Activated naive CD8-positive, alpha-beta T cell treated with anti-CD3 and anti-CD28 coated beads for 36 hours (primary cell): ENCODE measurements at places on chromosomes 5 and 9.

- H3K36me3 ChIP-seq, result no peaks in the 10 kb centered on the region
- no peaks in the 10 kb centered on the region for H3K27me3 ChIP-seq
- H3K4me1 ChIP-seq, result no peaks in the 10 kb centered on the region
- no peak overlapping the region for H3K27ac ChIP-seq
- H3K4me3 ChIP-seq, result no peak overlapping the region
Measured at GRCh38 chr9:75358846-75359245, 270.5 kb downstream of the OSTF1 start.

DNA sequence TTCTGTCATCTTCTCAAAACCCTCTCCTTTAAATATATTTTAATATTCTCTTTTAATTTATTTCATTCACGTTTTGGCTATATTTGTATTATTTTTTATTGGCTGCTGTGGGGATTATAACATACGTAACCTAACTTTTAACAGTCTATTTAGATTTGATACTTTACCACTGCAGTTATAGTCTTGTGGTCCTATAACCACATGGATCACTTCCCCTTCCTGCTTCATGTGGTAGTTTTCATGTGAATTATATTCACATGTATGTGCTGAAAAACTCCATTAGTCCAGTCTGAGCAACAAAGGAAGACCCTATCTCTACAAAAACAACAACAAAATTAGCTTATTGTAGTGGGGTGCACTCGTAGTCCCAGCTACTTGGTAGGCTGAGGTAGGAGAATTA lies 34.3 kb downstream of the CENPP start:
- no peaks in the 10 kb centered on the region for H3K27me3 ChIP-seq
- H3K36me3 ChIP-seq, result peaks cover 41% of the 10 kb centered on the region
- no peaks in the 10 kb centered on the region for H3K4me1 ChIP-seq

GRCh38 chr9:13568841-13569601 lies 289.5 kb upstream of the MPDZ start:
- no peaks in the 10 kb centered on the region for H3K36me3 ChIP-seq
- no peak overlapping the region for H3K4me3 ChIP-seq
- peaks cover 4% of the 10 kb centered on the region for H3K4me1 ChIP-seq
- DNase-seq, result no peak
- H3K27ac ChIP-seq, result no peak overlapping the region
- H3K27me3 ChIP-seq, result peaks cover 13% of the 10 kb centered on the region

DNA sequence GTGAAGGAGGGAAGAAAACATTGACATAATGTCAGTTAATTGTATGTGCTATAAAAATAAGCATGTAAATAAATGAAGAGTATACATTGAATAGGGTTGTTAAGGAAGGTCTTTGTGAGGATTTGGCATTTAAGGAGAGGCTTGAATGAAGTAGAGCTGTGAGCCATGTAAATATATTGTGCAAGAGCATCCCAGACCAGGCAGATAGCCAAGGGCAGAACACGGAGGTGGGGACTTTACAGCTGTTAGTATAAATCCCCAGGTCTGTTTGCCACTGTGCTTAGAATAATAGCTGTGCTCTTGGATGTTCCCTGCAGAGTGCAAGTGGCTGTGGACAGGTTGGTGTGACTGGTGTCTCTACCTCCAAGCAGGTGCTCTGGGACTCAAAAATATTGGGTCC lies 211.7 kb downstream of the LRRC70 start:
- H3K27me3 ChIP-seq, result peaks cover 7% of the 10 kb centered on the region
- H3K4me3 ChIP-seq, result no peak overlapping the region
- H3K4me1 ChIP-seq, result no peaks in the 10 kb centered on the region
- no peak overlapping the region for H3K27ac ChIP-seq
- no peaks in the 10 kb centered on the region for H3K36me3 ChIP-seq

DNA sequence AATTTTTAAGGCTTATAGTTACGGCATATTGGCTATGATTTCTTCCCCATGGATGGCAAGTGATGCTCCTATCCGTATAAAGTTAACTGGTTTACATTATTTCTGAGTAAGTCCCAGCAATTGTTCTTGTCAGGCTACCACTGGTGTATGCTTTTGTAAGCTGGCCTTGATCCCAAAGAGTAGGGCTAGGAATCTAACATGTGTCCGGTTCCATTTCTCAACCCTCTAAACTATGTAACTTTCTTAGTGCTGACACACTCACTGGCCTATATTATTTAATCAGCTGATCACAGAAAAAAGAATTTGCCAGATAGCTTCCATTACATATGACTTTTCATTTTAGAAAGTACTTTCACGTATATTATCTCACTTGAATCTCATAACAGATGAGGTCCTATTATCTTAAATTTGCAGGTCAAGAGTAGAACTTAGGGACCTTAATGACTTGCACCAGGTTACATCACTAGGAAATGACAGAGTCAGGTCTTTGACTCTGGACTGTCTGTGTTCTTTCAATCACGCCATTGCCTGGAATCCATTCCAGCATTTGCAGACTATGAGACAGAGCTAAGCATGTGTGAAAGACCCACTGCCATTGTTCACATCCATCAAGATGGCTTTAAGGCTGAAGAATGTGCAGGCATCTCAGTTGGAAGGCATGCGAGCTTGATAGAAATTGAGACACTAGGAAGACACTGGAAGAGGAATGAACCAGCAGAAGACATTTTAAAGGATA lies 362.9 kb downstream of the ARRDC3 start:
- peaks cover 2% of the 10 kb centered on the region for H3K4me1 ChIP-seq
- H3K27me3 ChIP-seq, result peaks cover 22% of the 10 kb centered on the region
- no peak overlapping the region for H3K27ac ChIP-seq

DNA sequence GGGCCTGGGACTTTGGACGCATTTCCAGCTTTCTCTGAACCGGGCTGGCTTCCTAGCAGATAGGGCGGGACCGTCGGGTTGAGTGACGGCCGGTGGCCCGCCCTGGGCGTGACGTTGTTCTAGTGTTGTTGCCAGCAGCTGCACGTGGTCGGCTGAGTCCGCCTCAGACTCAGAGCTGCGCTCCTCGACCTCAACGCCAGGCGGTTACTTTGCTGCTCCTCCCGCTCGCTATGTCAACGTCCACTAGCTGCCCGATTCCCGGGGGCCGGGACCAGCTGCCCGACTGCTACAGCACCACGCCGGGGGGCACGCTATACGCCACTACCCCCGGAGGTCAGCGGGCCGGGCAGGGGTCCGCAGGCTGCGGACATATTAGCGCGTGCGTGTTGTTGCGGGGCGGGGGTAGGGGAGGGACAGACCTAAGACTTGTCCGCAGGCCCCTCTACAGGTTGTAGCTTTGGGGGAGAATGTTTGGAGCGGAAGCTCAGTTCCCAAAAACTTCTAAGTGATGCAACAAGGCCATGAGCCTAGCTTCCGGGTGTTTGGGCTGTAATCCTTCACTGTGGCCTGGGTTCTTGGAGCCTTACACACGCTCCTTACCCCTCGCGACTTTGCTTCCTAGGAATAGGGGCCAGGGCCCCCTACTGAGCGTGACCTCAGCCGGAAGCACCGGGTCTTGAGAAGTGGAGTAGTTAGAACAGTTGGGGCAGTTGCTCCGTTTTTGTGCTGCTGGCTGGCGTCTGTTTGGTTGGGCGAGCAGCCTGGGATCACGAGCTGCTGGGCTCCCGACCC lies at the start of gene EIF4EBP3:
TSS of gene EIF4EBP3 (plus strand) at position 155 of the 792 bp plus-strand sequence. CDS start at position 231, 76 bp downstream.
- no peaks in the 10 kb centered on the region for H3K27me3 ChIP-seq
- H3K27ac ChIP-seq, result peak within 1 kb of the TSS; percentile 97
- peak; percentile 86 for DNase-seq
- H3K4me3 ChIP-seq, result peak within 1 kb of the TSS; percentile 88
- peaks cover 51% of the 10 kb centered on the region for H3K36me3 ChIP-seq

GRCh38 chr9:20526500-20527319 lies 95.6 kb downstream of the MLLT3 start:
- no peak overlapping the region for H3K27ac ChIP-seq
- no peak for DNase-seq
- no peak overlapping the region for H3K4me3 ChIP-seq
- H3K36me3 ChIP-seq, result peaks cover 18% of the 10 kb centered on the region
- no peaks in the 10 kb centered on the region for H3K27me3 ChIP-seq
- peaks cover 72% of the 10 kb centered on the region for H3K4me1 ChIP-seq

- DNase-seq, result no peak
- H3K4me3 ChIP-seq, result no peak overlapping the region
- no peak overlapping the region for H3K27ac ChIP-seq
Measured at GRCh38 chr9:98251551-98251950, 3.9 kb downstream of the TBC1D2 start.

DNA sequence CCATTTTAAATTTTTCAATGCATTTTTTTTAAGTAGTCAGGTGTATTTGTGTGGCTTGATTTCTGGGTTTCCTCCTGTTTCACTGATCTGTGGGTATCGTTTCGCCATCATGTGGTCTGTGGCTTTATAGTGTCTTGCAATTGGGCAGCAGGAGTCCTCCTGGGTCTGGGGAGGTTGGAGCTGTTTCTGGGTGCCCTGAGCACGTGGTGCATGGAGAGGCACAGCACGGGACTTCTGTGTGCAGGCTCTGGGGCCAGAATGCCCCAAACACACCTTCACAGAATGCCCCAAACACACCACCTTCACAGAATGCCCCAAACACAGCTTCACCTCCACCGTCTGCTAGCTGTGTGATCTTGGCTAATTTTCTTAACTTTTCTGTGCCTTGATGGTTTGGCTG lies 82.6 kb upstream of the COL5A1 start:
- no peak for DNase-seq
- H3K4me3 ChIP-seq, result no peak overlapping the region
- no peaks in the 10 kb centered on the region for H3K36me3 ChIP-seq
- H3K27ac ChIP-seq, result no peak overlapping the region
- no peaks in the 10 kb centered on the region for H3K27me3 ChIP-seq

DNA sequence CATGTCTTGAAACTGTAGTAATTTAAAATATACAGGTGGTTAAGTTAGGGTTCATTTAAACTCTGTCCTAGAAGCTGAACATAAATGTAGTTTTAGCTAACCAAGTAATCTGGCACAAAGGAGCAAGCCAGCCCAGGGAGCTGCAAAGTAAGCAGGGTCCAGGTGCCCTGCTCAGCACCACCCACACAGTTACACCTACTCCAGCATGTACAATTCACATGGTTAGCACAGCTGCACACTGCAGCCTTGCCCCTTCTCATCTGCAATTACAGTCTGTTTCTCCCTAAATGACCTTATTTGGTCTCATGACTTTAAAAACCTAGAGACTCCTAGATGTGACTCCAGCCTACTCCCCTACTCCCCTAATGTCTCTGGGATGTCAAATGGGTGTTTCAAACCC lies 128.4 kb downstream of the EPB41L4A start:
- no peak overlapping the region for H3K4me3 ChIP-seq
- no peaks in the 10 kb centered on the region for H3K36me3 ChIP-seq
- no peak for DNase-seq
- H3K27me3 ChIP-seq, result no peaks in the 10 kb centered on the region
- no peak overlapping the region for H3K27ac ChIP-seq

DNA sequence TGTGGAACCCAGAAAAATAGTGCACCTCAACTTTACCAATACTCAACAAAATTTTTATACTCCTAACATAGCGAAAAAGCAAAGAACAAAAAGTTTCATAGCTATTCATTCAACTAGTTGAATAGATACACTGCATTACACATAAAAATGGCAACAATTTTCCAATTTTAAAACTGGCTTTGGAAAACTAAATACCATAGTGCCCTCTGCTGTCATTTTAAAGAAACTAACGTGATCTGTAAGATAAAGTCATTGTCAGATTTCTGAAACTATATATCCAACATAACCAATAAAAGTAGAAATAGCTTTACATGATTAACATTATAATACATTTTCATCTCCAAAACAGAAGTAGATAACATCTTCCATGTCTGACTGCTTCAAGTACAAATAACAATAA lies 31.6 kb downstream of the DTWD2 start:
- H3K27ac ChIP-seq, result no peak overlapping the region
- no peaks in the 10 kb centered on the region for H3K27me3 ChIP-seq
- H3K4me3 ChIP-seq, result no peak overlapping the region
- H3K4me1 ChIP-seq, result peaks cover 2% of the 10 kb centered on the region

DNA sequence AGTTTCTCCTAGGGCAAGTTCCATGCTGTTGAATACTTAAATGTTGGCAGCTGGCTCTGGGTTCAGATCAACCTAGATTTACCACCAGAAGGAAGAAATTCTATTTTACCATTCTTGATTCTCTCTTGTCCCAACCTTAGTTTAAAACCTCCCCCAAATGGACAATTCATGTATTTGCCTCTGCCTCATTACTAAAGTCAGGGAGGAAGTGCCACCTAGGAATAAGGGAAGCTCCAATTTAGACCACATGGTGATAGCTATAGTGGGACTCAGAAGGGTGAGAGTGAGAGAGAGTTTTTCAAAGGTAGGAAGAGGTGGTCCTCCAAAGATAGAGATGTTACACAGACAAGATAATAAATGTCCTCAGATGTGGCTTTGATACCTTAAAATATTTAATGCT lies 53.4 kb upstream of the PAM start:
- DNase-seq, result no peak
- H3K27me3 ChIP-seq, result peaks cover 13% of the 10 kb centered on the region
- no peaks in the 10 kb centered on the region for H3K4me1 ChIP-seq

- H3K4me1 ChIP-seq, result no peaks in the 10 kb centered on the region
- no peaks in the 10 kb centered on the region for H3K27me3 ChIP-seq
- DNase-seq, result no peak
- H3K4me3 ChIP-seq, result no peak overlapping the region
Measured at GRCh38 chr5:119527351-119527750, 75.1 kb downstream of the HSD17B4 start.

DNA sequence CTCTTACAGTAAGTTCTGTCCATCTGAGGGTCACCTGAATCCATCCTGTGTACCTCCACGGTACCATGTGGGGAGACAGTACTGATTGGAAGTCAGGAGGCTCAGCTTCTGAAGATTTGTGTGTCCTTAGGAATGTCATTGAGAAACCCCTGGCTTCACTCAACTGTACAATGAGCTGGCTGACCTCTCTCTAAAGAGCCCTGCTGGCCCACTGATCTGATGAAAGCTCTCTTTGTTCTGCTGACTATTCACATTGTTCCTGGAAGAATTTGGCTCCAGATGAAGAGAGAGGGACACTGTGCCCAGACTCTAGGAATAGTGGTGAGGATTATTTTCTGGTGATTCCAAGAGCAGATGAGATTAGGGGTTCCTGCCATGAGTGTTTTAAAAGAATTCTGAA lies 141.2 kb downstream of the LURAP1L start:
- H3K4me1 ChIP-seq, result no peaks in the 10 kb centered on the region
- no peak overlapping the region for H3K27ac ChIP-seq
- H3K27me3 ChIP-seq, result no peaks in the 10 kb centered on the region
- DNase-seq, result no peak
- H3K4me3 ChIP-seq, result no peak overlapping the region

DNA sequence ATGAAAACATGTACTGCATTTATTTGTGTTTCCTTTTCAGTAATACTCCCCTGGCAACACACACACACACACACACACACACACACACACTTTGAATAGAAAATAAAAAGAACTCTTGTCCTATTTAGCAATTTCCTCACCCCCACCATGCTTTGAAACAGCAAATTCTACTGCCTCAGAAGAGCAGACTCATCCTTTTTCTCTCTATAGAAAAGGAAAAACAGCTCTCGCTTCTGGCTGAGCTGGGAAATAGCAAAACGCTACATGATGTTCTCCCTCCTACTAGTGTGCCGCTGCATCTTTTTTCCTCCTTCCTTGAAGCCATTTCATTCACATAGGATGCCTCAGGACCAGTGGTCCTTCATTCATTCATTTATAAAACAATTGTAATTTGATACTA lies 453.6 kb downstream of the CSNK1G3 start:
- no peaks in the 10 kb centered on the region for H3K36me3 ChIP-seq
- H3K27me3 ChIP-seq, result no peaks in the 10 kb centered on the region
- DNase-seq, result no peak
- no peak overlapping the region for H3K27ac ChIP-seq
- H3K4me3 ChIP-seq, result no peak overlapping the region

GRCh38 chr9:128055344-128056040 lies 11.6 kb downstream of the NAIF1 start:
- H3K4me1 ChIP-seq, result no peaks in the 10 kb centered on the region
- no peaks in the 10 kb centered on the region for H3K36me3 ChIP-seq
- no peak overlapping the region for H3K4me3 ChIP-seq
- H3K27me3 ChIP-seq, result no peaks in the 10 kb centered on the region
- no peak overlapping the region for H3K27ac ChIP-seq

GRCh38 chr5:72368271-72368670 lies 48.1 kb downstream of the PTCD2 start:
- no peaks in the 10 kb centered on the region for H3K4me1 ChIP-seq
- H3K27ac ChIP-seq, result no peak overlapping the region
